Right ventricle myocardium inferior (tissue), 1 donor: ENCODE measurements at places on chromosomes 4 and X. TPM values are rescaled to one million over a fixed set of nuclear protein-coding genes. Genes with fewer than 3 reads are reported as not detected.

- DNase-seq: no peak
Measured at GRCh38 chr4:70778888-70779422, 57.2 kb downstream of the RUFY3 start.

- peak; percentile 27 for DNase-seq
Measured at GRCh38 chr4:1368421-1369090, 21.5 kb downstream of the UVSSA start.

- no peak for DNase-seq
Measured at GRCh38 chrX:13094828-13095341, 50.5 kb upstream of the FAM9C start.

DNA sequence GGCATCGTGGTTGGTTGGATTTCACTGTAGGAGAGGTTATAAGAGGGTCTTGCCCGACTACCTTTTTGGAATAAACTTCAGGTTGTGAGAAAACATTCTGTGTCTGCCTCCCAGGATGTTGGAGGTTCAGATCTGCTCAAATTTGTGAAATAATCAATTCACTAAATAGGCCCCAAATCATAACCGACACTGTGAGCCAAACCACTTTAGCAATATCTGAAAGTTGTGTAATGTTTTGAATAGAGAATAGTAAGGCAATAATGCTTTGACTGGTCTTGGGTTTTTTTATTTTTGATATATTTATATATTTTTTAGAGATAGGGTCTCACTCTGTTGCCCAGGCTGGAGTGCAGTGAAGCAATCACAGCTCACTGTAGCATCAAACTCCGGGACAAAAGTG is 131.2 kb downstream of the GLRA3 start:
- DNase-seq: no peak

DNA sequence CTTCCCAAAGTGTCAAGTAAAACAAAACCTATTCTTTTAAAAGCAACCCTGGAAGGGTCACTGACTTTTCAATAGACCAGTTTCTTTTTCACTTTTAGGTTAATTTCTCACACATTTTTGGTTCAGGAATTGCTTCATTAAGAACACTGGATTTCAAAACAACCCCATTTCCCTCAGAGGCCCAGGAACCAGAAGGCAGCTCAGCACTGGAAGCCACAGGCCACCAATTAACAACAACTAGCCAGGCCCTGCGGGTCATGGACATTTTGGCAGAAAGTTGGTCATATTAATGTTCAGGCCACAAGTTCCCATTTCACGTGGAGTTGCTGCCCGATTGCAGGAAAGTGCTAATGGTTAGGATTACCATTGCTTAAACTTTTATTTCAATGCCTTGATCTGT is 39.8 kb downstream of the HAND2 start:
- no peak for DNase-seq

GRCh38 chrX:104419211-104419610 is 146.8 kb upstream of the IL1RAPL2 start:
- DNase-seq: no peak

GRCh38 chr4:94827481-94828110 is 69.8 kb downstream of the BMPR1B start:
- no peak for DNase-seq

Gene SSX3
- not detected for total RNA-seq
